ENCODE measurements at places on chromosomes 3 and 15.

GRCh38 chr15:42286445-42287029, 13.3 kb upstream of the TMEM87A start:
- no peak for DNase-seq

DNA sequence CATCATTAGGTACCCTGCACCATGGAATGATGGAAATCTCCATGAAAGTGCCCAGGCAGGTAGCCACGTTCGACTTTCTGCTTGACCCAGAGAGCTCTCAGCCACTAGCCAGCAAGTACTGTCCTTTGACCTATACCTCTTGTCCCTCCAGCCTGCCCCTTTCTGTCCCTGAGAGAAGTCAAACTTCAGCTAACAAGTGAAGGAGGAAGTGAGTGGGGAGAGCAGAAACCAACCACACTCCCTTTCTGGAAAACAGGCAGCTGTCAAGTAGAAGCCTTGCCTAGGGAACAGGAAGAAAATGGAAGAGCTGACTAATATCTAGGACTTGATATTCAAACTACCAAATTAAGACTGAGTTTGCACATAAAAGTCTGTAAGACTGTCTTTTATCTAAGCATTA, 30.3 kb upstream of the FSTL1 start:
- no peak for DNase-seq

GRCh38 chr15:82535566-82536408, 4.5 kb downstream of the RPS17 start:
- no peak for DNase-seq

- DNase-seq: no peak
These were observed at the start of gene SLC27A2 for GRCh38 chr15:50181969-50182218. SLC27A2 (plus strand) TSS chr15:50182196; CDS start chr15:50182428, 232 bp downstream.

DNA sequence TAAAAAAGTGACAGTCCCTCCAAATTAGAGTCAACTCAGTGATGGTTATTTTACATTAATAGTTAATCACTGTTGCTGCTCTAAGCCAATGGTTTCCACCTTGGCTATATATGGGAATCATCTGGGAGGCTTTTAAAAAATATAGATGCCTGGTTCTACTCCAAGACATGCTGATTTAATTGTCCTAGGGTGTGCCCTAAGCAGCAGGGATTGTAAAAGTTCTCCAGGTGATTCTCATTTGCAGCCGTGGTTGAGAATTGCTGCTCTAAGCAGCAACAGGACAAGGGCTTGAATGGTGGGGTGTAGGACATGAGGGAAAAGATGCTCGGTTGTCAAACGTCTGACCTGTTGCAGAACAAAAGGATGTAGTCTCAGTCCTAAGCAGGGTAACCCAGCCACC, 405.1 kb upstream of the MCTP2 start:
- DNase-seq: no peak

GRCh38 chr3:67312155-67312554, 314.0 kb downstream of the KBTBD8 start:
- DNase-seq: no peak

- no peak for DNase-seq
These were observed 52.2 kb downstream of the GPR160 start for GRCh38 chr3:170089862-170090600.

DNA sequence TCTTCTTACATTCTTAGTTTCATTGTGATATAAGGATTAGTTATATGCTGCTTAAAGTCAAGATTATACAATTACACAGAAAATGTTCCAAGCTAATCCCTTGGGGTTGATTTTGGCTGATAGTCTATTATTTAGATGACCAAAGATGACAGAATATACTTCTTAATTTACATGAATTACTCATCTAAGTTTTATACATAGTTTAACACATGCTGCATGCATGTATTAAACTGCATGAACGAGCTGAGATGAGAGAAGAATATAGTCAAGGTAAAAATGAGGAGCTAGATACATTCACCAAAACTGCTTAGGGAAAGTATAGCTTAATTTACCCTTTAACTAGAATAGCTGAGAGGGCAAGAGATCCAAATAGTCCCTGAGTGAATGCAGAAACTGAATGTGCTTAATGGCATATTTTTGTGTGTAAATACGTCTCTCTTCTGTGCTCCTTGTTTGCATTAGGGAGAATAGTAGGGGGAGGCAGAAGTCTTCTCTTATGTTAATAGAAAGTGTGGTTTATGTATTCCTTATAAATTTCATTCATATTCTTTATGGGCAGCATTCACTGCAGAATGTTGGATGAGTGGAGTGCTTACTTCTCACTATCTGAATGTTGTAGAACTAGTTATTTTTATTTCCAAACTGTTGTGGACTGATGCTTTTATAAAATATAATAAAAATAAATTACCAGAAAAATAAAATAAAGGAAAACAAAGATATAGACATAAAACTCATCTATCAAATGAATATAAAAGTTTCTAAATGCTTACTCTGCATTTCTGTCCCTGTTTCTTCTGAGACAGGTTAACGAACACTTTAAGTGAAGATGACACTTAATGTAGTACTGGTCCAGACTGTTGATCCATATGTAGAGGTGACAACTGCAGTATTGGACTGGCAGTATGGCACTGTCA, 327.8 kb downstream of the RBMS3 start:
- no peak for DNase-seq

DNA sequence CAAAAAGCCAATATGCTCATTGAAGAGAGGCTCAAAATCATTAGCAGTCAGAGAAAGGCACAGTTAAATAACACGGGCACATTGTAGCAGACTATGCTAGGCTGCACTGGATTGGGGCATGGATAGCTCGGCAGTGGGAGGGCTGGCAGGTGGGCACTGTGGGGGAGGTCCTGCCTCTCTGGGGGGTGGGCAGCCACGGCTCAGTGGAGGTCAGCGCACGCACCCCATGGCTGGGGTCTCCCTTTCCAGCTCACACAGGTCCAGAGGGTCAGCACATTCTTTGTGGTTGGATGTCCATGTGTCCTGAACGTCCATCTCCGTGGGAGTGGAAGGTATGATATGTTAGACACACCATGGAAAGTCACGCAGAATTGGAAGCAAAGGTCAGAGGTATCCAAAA, 18.4 kb upstream of the MGLL start:
- DNase-seq: no peak

DNA sequence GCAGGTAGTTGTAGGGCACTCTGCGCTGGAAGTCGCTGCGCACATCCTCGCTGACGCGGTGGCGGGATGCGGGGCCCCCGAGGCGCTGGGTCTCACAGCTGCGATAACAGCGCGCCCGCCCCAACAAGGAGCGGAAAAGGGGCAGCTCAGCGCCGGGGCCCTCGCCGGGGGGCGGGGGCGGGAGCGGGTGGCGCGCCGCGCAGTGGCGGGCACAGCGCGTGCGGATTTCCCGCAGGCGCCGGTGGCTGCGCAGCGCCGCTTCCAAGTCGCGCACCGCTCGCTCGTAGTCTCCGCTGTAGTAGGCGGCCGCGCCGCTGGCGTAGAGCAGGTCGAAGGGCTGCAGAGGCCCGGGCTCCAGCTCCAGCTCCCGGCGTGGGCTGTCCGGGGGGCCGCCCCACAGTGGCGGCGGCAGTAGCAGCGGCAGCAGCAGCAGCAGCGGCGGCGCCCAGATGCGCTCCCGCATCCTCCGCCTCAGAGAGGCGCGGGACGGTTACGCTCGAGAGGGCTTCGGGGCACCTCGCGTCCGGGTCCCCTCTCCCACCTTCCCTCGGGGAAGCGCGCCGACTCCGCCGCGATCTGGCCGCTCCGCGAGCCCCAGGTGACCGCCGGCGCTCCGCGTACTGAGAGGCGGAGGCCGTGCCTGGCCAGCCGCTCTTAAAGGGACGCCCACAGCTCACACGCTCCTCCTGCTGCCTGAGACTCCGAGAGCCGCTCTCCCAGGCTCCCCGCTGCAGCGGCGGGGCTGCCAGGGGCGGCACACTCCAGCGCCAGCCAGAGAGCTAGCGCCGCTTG, at the start of gene P3H2:
TSS of gene P3H2 (minus strand) at position 629 of the 792 bp plus-strand sequence. CDS start at position 463, 166 bp downstream.
- DNase-seq: no peak

DNA sequence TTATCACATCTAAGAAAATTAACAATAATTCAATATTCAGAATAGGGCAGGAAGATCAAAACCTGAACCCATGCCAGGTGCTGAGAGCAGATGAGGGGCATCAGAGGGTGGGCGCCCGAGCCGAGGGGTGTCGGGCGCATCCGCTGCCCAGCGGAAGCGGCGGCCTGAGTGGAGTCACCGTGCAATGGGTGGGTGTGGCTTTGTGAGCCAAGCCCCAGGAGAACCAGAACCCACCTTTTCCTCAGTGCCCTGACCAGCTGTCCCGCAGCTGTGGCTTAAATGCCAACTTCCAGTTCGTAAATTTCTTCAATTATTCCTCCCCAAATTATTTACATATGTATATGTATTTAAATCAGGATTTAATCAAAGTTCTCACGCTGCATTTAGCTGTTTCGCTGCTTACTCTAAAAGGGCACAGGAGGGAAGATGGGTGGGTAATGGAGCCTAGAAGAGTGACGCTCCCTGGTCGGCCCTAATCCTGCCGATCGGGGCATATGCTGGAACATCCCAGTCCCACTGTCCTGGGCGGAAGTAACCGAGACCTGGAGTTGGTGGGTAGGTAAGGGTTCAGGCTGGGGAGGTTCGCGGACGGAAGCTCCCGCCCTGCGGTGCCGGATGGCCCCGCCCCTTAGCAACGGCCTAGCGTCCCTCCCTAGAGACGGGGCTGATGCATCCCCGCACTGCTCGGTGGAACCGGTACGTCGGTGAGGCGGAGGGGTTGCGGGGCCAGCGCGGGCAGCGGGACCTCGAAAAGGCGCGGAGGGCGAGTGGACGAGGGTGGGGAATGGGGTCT, 1.3 kb downstream of the DNAH1 start:
- DNase-seq: peak; percentile 71

- DNase-seq: no peak
These were observed 31.1 kb upstream of the NEO1 start for GRCh38 chr15:73021139-73021621.

Measured in CD4-positive, alpha-beta T cell (primary cell).